Cortex of kidney (tissue), 1 donor: ENCODE measurements at places on chromosomes 11 and 22.

DNA sequence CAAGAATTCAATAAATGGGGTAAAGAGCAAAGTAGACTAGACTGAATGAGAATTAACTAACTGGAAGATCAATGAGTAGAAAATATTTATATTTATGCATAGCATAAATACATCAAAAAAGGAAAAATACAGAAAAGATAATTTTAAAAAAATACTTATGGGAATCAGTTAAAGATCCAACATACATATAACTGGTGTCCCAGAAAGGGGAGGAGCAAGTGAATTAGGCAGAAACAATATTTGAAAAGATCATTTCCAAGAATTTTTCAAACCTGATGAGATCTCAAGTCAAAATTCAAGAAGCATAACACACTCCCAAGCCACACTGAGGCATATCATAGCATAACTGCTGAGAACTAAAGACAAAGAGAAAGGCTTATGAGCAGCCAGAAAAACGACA lies 62.7 kb upstream of the SHISAL1 start:
- no peak for DNase-seq

GRCh38 chr11:64185693-64186491 lies at the start of gene STIP1:
Gene STIP1 (plus strand): TSS chr11:64186171. CDS start chr11:64186262, 91 bp downstream.
- peak; percentile 86 for DNase-seq

DNA sequence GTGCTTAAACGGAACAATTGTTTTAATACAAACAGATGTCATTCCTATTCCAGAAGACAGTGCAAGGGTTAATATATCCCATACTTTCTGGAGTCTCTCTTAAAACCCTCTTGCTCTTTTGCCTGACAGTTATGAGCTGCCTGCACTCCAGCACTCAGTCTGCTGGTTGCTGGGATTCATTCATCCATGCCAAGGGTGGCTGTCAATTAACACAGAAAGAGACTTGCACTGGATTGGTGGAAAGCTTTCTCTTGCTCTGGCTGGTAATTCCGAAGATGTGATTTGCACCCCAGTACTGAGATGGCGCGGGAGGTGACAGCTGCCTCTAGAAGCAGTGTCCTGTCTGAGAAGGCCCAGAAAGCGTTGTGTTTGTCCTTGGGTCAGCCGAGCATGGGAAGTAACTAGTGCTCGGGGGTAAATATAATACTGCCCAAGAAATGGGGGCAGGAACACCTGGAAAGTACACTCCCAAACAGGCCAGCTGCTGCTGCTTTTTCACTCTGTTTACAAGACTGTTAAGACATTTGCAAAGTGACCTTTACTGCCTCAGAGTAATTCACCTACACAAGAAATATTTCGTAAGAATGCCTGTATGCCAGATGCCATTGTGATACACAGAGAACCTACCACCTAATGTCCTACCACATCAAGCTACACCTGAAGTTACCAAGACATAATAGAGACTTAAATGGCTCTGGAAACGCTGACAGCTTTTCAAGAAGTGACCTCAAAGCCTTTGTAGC lies 20.5 kb downstream of the SCUBE2 start:
- no peak for DNase-seq

- no peak for DNase-seq
Measured at GRCh38 chr22:36022162-36022561, 6.5 kb downstream of the RBFOX2 start.

DNA sequence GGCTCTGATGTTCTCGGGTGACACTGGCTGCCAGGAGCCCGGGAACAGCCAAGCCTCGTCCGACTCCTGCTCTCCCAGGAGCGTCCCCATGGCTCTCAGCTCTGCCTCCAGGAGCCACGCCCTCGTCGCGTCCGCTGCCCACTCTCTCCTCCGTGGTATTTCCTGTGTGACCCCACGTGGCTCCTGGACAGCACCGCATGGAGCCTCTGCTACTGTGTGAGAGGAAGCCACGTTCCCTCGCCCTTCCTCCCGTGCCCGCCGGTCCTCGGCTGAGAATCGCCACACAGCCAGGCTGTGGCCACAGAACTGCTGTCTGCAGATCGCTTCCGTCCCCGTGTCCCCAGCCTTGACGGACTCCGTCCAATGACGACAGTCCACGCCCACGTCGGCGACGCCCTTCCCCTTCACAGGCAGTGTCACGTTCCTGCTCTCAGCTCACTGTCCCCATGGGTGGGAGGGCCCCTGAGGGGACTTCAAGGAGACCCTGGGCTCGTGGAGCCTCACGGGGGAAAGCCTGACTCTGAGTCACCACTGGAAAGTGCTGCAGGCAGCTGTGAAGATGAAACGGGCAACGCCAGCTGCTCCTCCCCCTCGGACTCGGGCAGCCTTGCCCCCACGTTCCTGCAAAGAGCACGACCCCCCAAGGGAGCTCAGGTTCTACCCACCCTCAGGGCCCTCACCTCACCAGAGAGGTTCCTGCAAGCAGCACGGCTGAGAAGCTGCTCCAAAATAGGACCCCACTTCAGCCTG lies 458.5 kb downstream of the BRD1 start:
- DNase-seq = no peak

- no peak for DNase-seq
Measured at GRCh38 chr11:75242722-75243600, 2.4 kb downstream of the TPBGL start.

DNA sequence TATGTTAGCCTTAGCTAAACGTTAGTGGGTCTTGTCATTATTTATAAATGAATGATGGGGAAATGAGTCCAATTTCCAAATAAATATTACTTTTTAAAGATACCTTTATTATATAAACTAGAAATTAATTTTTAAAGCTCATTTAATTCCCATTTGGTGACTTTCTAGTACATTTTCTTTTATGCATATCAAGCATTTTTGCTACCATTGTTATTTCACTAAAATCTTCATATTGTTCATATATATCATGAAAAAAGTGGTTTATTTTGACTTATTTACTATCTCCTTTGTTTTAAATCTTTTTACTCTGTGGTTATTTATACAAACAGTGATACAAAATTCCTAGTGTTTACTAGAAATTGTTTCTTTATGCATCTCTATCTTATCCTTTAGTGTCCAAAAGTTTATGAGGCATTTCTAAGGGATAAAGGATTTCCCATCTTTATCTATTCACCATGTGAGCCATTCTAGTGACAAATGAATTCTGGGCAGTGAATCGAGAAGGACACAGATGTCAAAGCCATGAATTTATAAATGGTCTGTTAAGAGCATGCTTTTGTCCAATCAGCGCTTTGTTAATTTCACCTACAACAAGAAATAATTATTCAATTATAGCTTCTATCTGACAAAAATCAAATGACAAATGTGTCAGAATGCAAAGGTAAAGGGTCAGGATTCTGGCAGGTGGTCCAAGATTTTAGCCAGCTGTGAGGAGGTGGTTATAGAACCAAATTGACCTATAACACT lies 70.6 kb downstream of the PRMT3 start:
- DNase-seq = no peak

GRCh38 chr11:77062924-77063323 lies 3.8 kb upstream of the CAPN5 start:
- DNase-seq = no peak

GRCh38 chr11:2447253-2447950 lies 2.6 kb downstream of the KCNQ1 start:
- DNase-seq = no peak

GRCh38 chr22:49948116-49948957 lies 12.2 kb upstream of the PIM3 start:
- no peak for DNase-seq

- no peak for DNase-seq
Measured at GRCh38 chr11:134069426-134070341, 812 bp downstream of the JAM3 start.

GRCh38 chr22:46878191-46878948 lies 115.9 kb downstream of the TBC1D22A start:
- DNase-seq = no peak

DNA sequence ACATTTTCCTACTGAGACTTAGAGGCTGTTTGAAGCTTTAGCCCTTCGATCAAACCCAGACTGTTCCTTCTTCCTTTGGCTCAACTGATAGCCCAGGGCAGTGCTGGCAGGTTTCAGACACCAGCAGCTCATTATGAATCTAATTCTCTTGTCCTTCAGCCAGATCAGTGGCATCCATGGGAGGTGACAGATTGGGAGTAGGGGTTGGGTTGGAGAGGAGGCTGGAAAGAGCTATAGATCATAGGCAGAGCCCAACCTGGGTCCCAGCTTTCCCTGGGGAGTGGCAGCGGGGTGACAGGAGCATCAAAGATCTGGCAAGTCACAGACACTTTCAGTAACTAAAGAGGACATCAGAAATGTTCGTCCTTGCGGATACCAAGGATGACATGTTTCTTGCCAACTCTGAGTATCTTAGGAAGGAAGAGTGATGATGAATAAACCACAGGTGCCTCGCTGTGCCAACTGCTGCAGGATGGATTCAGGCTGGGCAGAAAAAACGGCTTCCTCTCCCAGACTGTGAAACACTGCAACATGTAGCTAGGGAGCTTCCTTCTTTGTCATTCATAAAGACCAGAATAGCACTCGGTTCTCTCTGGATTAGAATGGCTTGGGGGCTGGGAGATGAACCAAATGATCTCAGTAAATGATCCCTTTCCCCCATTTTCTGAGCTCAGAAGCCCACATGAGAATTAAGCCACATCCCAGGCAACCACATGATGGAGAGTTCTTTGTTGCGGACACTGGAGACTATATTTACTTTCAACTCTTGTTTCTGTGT lies 19.1 kb downstream of the ABCC8 start:
- DNase-seq = no peak

- DNase-seq = no peak
Measured at GRCh38 chr11:119750056-119750455, 21.1 kb upstream of the NECTIN1 start.

DNA sequence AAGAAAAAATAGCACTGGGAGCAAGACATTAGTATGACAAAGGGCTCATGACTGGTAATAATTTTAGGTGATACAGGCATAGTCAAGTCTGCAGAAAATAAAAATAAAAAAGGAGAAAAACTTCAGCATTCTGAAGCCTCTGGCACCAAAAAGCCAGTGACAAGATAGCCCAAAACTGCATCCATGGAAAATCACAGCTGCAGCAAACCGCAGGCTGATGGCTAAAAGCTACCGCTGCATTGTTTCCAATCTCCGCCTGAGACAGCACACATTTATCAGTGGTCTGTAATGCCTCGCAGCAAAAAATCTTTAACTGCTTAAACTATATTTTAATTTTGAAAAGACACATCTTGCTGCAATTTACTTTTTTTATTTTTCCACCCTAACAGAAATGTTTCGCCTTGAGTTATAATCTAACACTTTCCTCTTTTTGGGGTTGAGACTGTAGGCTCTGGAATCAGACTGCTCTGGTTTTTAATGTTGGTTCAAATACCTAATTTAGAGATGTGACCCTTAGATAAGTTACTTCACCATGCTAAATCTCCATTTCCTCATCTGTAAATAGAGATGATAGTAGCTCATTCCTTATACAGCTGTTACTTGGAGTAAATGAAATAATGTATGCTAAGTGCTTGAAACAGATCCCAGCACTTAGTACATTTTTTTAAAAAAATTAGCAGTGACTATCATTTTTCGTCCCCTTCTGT lies 42.0 kb upstream of the FIBIN start:
- DNase-seq = no peak

DNA sequence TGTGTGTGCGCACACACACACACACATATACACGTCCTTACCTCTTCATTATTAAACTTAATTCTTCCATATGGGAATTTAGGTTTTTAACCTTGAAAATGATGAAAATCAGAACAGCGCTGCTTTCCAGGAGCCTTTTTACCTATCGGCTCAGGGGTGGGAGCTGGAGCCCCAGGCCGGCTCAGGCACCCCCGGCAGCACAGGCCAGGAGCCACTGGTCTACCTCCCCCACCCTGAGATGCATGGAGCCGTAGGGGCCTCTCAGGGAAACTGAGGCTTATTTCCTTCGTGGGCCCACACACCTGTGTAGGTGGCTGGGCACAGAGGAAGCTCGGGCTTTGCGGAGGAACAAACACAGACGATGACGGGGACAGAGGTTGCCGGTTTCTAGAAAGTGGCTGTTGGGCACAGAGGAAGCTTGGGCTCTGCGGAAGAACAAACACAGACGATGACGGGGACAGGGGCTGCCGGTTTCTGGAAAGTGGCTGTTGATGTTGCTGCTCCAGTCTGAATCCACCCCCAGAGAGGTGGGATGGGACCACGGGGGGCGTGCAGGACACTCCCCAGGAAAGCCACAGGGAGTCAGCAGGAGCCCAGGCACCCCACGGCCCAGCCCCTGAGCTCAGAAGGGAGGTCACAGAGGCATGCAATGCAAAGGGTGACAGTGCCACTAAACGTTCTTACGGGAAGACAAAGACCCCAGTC lies 149.4 kb downstream of the BRD1 start:
- no peak for DNase-seq

- DNase-seq = peak; percentile 14
Measured at GRCh38 chr11:9265211-9266131, at the start of gene DENND5A. Gene DENND5A (minus strand): TSS chr11:9265350. CDS start chr11:9265069, 281 bp downstream.

DNA sequence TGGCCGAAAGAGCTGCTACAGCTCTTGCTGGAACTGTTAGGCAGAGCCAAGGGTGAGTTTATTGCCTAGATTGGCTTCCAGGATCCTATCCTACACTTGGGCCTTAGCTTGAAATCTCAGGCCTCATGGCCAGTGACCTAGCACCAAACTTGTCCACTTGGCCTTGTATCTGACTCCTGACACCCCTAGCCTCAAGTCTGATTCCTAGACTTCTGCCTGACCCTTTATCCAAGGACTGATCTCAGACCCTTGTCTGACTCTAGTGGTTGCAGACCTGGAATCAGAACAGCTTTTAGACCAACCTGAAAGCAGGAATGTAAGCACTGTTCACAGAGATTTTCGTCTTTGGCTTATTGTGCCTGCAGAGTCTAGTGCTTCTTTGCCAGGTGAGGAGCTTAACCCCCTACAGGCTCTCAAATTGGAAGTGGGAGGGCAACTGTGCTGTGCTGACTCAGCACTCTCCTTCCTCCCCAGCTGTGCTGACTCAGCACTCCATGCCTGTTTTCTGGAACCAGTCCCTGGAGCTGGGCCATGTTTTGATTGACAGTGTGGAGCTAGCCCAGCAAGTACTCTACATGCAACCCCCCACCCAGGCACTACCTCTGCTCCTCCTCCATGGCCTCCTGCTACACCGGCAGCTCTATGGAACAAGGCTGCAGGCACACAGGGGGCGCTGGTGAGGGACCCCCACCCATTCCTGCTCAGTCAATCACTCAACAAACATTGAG lies 35.1 kb downstream of the RRP8 start:
- DNase-seq = no peak
